ENCODE measurements at places on chromosomes 4 and X.

GRCh38 chr4:46934726-46935125, 25.7 kb upstream of the COX7B2 start:
- DNase-seq: no peak

- no peak for DNase-seq
Observed at GRCh38 chr4:140136509-140136908, 17.5 kb downstream of the MAML3 start.

GRCh38 chrX:10833299-10834169, 213.1 kb upstream of the MID1 start:
- no peak for DNase-seq

- DNase-seq: no peak
Observed at GRCh38 chrX:108664701-108665100, 71.7 kb downstream of the IRS4 start.

DNA sequence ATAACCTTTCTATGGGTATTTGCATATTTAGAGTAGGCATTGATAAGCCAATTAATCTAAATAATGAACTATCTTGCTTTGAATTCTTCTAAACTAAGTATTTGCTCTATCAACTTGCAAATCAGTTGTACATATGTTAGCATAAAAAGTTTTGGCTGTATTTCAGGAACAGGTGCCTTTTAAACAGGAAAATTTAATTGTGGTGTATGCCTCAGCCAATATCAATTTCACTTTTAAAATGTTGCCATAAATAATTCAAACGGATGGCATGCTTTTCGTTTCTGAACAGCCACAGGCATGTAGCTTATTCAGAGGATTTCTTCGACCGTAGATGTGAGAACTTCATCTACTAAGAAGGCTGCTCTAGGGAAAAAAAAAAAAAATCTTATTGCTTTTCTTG, 99.9 kb downstream of the DCLK2 start:
- DNase-seq: no peak

GRCh38 chr4:110164856-110165255, 33.6 kb downstream of the ELOVL6 start:
- peak; percentile 43 for DNase-seq

- no peak for DNase-seq
Observed at GRCh38 chr4:106986486-106986885, 49.6 kb downstream of the DKK2 start.

- DNase-seq: no peak
Observed at GRCh38 chr4:102563000-102563399, 61.8 kb downstream of the NFKB1 start.

- DNase-seq: no peak
Observed at GRCh38 chrX:114924423-114924822, 93.0 kb downstream of the IL13RA2 start.

- no peak for DNase-seq
Observed at GRCh38 chrX:150868625-150869024, 29.8 kb downstream of the CD99L2 start.

- no peak for DNase-seq
Observed at GRCh38 chr4:185921583-185922555, 109.9 kb upstream of the SORBS2 start.

DNA sequence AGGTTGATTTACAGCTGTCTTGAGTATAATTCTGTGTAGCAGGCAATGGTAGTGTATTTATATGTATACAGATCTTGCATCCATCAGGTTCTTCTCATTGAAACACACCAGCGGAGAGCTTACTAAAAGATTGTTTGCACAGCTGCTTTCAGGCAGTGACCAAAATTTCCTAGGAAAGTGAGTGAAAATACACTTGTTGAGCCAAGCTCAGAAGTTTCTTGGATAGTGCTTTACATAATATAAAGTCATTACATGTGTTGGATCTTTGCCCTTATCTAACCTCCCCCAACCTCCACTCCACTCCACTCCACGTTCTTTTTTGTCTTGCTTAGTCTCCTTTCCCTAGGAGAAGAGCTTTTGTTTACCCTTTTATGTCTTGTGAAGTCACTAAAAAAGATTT, 34.1 kb downstream of the CNKSR2 start:
- DNase-seq: no peak

DNA sequence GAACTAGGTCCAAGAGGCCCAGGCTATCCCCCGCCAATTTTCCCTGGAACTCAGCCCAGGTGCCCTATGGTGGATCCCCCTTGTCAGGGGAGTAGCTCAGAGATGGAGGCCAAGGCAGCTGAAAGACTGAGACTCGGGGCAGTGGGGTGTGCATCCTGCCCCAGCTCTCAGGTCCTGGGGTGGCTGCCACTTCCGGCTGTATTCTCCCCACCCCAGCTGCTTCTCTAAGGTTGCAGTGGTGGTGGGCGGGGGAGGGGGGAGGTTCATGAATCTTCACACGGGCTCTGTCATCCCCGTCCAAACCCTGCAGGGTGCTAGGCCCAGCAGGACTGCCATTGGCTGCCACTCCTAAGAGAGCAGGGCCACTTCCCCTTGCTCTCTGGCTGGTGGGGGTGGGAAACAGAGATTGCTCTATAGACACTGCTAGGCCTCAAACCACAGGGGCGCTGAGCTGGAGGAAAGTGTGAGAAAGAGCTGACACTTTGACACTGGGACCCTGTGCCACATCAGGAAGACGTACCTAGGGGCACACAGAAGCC, 1.5 kb downstream of the SASH3 start:
- DNase-seq: peak; percentile 89

GRCh38 chr4:166594326-166594946, 639.9 kb downstream of the SPOCK3 start:
- no peak for DNase-seq

GRCh38 chr4:155544547-155544946, 122.1 kb upstream of the GUCY1A1 start:
- no peak for DNase-seq

- DNase-seq: no peak
Observed at GRCh38 chrX:21047034-21047455, 327.2 kb upstream of the CNKSR2 start.

DNA sequence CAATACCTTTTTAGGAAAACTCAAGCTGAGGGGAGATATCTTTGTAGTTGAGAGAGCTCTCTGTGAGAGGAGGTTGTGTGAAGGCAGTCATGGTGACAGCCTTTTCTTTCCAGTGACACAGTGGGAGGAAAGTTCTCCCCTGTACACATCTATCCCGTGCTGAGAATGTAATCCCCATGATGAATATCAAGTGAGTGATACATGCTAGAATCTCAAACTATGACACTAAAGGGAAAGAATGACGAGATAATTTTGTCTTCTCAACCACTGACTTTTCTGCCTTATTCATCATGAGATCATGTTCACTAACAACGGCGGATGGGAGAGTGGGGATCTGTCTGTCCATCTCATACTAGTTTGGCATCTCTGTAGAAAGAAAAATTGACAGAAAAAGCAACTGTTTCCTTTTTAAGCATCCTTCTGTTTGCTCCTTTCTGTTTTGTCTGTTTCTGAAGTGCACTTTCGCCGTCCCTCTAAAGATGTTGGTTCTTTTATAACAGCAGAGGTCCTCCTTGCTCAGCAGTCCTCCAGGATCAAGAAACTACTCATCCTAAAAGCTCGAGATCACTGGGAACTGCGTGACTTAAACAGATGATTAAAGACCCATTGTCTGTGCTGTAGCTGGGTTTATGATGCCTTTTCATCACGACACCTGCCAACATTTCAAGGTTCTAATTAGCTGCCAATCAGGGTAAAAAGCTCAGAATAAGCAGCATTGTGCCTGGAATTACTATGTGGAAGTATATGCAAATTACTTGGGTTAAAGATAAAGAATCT, 137.6 kb downstream of the DCK start:
- no peak for DNase-seq

DNA sequence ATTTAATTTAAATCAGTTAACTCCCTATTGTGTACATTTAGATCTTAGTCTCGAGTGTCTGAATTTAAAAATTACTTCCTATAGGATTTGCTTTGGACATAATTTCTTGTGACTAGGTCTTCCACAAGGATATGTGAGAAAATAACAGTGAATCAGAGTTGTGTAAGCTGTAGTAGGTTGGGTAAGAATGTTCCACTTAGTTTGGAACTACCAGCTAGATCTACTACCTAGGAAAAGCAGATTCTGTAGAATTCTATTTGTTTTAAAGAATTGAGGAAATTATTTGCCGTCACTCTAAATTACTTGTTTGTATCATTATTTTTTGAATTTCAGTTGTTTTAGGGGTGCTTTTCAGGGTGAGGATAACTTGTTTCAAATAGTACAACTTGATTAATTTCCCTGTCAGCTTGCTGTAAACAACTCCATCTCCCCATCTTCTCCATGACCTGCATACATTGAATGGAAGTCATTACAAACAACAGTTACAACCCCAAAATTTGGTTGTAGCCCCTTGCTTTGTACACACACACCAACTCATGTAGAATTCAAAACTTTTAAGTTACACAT, 1.3 kb downstream of the MTHFD2L start:
- no peak for DNase-seq

DNA sequence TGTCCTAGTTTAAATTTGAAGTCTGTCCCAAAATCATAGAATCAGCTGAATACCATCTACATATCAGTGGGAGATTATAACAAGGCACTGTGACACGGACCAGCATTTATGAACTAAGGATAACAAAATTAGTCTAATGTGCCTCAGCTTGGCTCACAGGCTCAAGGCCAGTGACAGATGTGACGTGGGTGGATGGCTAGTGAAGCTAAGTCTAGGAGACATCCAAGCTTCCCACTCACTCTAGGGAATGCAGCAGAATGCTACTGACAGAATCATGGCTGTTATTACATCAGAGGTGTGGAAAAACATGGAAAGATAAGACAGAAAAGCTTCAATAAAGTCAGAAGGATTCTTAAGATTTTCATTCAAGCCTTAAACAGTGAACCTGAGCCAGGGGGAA, 329.9 kb downstream of the NAF1 start:
- DNase-seq: no peak

- DNase-seq: no peak
Observed at GRCh38 chrX:38438321-38438720, 85.9 kb downstream of the OTC start.

DNA sequence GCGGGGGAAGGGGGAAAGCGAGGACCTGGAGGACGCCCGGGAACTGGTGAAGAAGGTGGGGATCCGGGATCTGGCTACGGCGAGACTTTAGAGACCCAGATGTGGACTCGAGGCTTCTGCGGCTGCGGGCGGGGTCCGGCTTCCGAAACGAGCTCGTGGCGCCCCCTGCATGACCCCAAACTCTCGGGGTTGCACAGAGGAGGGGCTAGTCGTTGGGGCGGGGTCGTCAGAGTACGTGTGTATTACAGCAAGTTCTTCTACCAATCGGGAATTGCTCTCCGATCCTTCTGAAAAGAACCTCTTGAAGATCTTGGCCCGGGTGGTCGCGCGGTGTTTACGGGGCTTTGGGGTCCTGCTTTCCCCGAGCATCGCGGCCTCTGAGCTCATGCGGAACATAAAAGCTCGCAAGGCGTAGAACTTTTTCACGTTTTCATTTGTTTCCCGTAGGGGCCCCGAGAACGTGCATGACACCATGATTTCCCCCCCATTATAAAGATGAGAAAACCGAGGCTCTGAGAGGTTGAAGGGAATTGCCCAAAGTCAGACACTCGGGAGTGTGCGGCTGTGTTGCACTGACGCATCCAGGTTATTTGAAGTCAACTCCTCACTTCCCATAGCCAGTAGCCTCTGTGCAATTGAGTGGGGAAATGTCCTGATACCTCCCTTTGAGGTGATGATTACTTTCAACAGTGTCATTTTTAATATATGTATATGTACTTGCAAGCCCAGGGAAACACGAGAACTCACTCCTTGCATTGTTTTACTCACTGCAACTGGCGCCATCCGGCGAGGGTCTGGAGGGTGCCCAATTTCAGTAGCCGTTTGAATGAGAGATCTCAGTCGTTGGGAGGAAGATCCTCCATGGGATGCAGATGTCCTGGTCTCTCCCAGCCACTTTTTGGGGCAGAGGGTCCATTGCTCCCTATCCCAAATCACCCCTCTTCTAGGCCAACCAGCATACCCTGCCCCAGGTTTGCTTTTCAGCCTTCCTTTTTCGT, at the start of gene BEND4:
TSS of gene BEND4 (minus strand) at position 149 of the 998 bp plus-strand sequence. CDS start 512 bp downstream, outside the sequence.
- DNase-seq: peak; percentile 28

GRCh38 chr4:108342325-108342970, 173.7 kb upstream of the LEF1 start:
- DNase-seq: peak; percentile 62

DNA sequence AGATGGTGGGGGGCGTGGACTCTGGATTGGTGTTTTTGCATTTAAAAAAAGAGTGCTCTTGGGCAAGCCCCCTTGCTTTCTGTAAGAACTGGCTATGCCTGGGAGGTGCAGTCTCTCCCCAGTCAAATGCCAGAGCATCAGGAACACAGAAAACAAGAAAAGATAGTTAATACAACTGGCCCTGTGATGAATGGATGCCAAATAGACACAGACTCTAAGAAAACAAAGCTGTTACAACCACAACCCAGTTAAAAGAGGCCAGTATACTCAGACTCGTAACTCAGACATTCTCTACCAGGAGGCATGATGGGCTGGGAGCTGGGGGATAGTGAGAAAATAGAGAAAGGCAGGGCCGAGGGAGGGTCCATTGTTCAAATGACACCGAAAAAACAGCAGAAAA, 32.5 kb upstream of the C1QTNF7 start:
- no peak for DNase-seq

GRCh38 chr4:40245550-40245949, 48.7 kb downstream of the RHOH start:
- no peak for DNase-seq

GRCh38 chrX:11111947-11112346, 815 bp downstream of the HCCS start:
- DNase-seq: no peak

- DNase-seq: no peak
Observed at GRCh38 chr4:56786955-56787354, 34.5 kb downstream of the SPINK2 start.

- DNase-seq: no peak
Observed at GRCh38 chr4:156962528-156962974, 9.0 kb downstream of the PDGFC start.

DNA sequence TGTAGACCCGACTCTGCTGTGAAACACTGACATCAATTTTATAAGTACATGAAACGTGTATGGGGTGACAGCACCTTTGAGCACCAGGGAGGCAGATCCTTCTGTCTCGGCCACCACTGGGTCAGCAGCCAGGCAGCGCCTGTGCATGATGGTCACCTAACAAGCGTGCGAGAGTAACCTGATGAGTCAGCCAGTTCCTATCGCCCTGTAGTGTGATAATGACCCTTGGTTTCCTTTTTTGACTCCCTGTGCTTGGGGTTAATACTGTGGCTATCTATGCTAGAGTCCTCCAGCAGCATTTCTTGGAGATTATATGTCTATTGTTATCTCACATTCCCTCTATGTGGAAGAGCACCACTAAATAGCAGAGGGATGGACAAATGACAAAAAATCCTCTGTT, 101.6 kb downstream of the NPNT start:
- DNase-seq: no peak
